Stimulated activated CD4-positive, alpha-beta T cell treated with anti-CD3 and anti-CD28 coated beads, TNF-alpha, amount 100 ng/mL, for 48 hours (primary cell): ENCODE measurements at places on chromosomes 2 and 18.

DNA sequence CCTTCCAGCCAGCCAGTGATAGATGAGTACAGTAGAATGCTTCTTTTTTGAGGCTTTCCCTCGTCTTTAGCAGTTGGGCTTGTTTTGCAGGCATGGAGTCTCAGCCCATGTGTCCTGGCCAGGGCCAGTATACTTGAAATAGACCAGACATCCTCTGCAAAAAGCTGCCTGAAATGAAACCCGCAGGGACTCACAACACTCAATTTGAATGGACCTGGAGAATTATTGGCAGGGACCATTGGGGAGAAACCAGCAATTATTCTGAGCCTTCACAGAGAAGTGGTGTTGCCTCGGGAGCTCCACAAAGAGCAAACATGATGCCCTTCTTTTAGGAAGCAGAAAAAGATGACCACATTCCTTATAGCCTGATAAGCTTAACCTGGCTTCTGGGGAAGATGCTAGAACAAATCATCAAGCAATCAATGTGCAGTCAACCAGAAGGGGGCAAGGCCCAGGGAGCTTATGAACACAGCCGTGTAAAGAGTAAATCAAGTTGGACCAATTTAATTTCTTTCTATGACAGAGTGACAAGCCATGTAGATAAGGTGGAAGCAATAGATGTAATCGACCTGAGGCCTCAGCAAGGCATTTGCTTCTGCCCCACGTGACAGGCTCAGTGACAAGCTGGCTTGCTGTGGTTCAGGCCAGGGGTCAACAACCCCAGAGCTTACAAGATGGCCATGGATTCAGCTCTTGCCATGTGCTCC is 42.1 kb downstream of the BOD1L2 start:
- DNase-seq: no peak

GRCh38 chr2:129275706-129276105 is 703.8 kb upstream of the RAB6C start:
- DNase-seq: no peak

GRCh38 chr2:238584617-238585016 is 157.9 kb downstream of the ASB1 start:
- no peak for DNase-seq

- no peak for DNase-seq
These were observed 1082.9 kb upstream of the CDH2 start for GRCh38 chr18:29259838-29260237.

DNA sequence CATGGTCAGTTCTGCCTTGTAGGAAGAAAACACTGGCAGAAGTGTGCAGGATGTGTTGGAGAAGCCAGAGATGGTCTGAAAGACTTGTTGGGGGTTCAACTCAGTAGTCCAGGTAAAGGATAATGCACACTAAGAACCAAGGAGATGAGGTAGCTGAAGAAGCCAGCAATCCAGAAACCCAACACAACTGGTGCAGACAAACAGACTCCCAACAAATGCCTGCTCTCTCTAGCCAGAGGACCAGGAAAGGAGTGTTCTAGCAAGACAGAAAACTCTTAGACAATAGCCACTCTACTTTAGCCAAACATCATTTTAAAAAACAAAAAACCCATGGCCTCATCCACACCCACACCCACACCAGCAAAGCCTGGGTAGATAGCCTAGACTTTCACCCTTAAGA is 33.9 kb downstream of the EVA1A start:
- DNase-seq: no peak

- no peak for DNase-seq
These were observed 10.4 kb downstream of the LCT start for GRCh38 chr2:135826544-135826943.

- DNase-seq: no peak
These were observed 797.7 kb downstream of the MBD2 start for GRCh38 chr18:53426666-53427184.

DNA sequence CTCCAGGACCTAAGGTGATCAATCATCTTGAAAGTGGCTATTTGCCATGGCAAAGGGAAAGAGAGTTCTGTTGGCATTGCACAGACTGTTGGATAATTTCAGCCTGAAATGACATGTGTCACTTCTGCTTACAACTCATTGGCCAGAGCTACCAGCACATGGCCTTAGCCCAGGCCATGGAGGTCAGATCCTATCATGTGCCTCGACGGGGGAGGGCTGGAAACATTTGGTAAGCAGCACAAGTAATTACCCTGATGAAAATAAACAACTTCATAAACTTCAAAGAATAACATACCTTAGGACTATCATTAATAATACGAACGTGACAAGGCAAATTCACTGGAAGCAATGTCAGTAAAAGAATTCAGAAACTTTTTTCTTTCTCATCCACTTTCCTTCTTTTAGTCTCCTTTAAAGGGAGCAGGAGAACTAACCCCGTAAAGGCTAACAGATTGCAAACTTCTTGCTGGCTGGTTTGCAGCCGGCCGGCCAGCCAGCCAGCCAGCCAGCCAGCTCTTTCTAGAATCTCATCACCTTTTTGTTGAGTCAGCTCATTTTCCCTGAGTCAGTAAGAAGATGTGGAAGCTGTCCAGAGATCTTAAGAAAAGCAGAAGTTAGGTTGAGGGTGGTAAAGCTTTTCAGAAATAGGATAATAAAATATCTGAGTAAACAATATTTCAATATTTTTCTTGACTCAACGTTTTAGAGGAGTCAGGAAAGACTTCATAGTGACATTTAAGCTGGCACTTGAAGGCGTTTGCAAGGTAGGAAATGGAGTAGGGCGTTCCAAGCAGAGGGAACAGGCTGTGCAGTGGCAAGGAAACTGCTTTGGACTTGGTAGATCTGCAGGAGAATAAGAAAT is 31.9 kb downstream of the CNRIP1 start:
- no peak for DNase-seq

DNA sequence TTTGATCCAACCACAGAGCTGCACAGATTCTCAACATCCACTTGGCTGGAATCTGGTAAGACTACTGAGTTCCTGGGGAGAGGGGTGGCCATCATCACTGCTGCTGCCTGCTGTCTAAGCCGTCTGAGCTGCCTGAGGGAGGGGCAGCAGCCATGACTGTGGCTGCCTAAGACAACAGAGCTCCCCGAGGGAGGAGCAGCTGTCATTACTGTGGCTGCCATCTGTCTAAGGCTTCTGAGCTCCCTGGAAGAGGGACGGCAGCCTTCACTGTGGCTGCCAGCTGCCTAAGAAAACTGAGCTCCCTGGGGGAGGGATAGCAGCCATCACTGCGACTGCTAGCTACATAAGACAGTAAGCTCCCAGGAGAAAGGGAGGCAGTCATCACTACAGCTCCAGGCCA is 584.4 kb downstream of the NR4A2 start:
- no peak for DNase-seq

- DNase-seq: no peak
These were observed 102.4 kb downstream of the PARD3B start for GRCh38 chr2:204647626-204648025.

- no peak for DNase-seq
These were observed 52.4 kb downstream of the PMS1 start for GRCh38 chr2:189836644-189837043.

DNA sequence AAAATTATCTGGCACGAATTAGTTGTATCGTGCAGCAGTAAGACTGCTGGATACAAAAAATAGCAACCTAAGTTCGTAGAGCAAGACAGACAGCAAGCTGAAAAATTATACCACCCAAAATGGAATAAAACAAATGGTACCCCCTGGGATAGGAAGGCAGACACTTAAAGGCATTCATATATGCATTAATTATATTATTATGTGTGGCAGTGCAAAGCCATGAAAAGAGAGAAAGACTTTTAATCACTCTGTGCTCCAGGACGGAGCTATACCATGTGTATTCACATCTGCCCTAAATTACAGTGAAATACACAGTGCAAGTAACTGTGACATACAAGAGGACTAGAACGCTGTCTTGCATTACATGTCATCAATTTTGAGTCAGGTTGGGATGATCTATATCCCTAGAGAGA is 235.9 kb downstream of the GULP1 start:
- DNase-seq: no peak

GRCh38 chr2:219158586-219158985 is 2.0 kb downstream of the NHEJ1 start:
- DNase-seq: no peak

DNA sequence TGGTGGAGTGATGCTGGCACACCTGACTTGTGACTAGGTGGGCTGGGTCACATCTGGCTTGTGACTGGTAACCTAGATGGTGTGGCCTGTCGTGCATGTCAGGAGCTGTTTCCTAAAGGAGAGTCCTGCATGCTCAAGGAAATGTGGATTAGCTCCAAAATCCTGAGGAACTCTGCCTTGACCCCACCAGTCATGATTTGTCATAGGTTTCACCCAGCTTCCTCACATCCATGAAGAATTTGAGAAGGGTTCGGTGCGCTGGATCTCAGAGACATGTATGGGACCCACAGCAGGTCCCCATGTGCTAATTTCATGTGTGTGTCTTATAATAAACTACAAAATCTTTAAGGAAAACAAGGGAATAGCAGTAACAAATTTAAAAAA is 107.2 kb downstream of the COL6A3 start:
- no peak for DNase-seq

- DNase-seq: no peak
These were observed 444.4 kb upstream of the SLC39A10 start for GRCh38 chr2:195212586-195212985.

GRCh38 chr2:1476617-1477195 is 63.4 kb downstream of the TPO start:
- no peak for DNase-seq

DNA sequence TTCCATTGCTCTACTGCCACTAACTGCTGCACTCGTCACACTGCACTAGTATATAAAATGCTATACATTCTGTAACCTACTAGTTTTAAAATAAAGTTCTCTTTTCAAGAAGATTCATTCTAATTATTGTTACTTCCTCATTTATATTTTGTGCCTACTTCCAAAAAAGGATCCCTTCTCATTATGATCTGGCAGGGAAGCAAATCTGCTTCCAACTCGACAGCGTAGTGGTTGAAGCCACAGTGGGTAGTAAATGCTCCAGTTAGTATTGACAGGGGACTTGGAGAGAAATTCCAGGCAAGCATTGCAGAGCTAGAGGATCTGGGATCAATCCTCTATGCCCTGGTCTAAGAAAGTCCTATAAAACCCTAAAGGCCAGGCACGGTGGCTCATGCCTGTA is 53.3 kb upstream of the AP1S3 start:
- no peak for DNase-seq

DNA sequence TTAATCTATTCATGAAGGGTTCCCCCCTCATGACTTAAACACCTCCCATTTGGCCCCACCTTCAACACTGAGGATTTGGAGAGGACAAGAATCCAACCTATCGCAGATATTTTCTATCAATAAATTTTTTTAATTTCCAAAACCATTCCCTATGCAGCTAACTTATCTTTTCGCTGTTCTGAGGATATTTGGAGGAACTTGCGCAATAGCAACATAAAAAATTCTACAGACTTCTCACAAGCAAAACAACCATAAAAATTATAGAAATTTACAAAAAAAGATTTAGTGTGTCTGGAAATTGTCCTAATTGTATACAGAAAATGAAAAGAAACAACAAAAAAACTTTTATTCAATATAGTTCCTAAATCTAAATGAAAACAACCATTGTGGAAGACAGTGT is 1472.7 kb upstream of the ZEB2 start:
- no peak for DNase-seq

- DNase-seq: no peak
These were observed 5.5 kb upstream of the HNRNPA3 start for GRCh38 chr2:177207101-177207500.
